K562 (cell line): ENCODE measurements at places on chromosomes 6 and 20. TPM values are rescaled to one million over a fixed set of nuclear protein-coding genes. Genes with fewer than 3 reads are reported as not detected.

GRCh38 chr6:18693881-18694280, 306.7 kb downstream of the RNF144B start:
- H3K27ac ChIP-seq, result no peak overlapping the region
- H3K27me3 ChIP-seq, result no peaks in the 10 kb centered on the region
- H3K4me3 ChIP-seq, result no peak overlapping the region
- no peaks in the 10 kb centered on the region for H3K4me1 ChIP-seq
- no peaks in the 10 kb centered on the region for H3K36me3 ChIP-seq

- no peak overlapping the region for H3K27ac ChIP-seq
- no peak overlapping the region for H3K4me3 ChIP-seq
- no peak for DNase-seq
- H3K36me3 ChIP-seq, result no peaks in the 10 kb centered on the region
- H3K4me1 ChIP-seq, result no peaks in the 10 kb centered on the region
- peaks cover 8% of the 10 kb centered on the region; the same call in 1 of the 2 replicates for H3K27me3 ChIP-seq
These were observed 17.1 kb downstream of the TCF21 start for GRCh38 chr6:133906050-133906449.

DNA sequence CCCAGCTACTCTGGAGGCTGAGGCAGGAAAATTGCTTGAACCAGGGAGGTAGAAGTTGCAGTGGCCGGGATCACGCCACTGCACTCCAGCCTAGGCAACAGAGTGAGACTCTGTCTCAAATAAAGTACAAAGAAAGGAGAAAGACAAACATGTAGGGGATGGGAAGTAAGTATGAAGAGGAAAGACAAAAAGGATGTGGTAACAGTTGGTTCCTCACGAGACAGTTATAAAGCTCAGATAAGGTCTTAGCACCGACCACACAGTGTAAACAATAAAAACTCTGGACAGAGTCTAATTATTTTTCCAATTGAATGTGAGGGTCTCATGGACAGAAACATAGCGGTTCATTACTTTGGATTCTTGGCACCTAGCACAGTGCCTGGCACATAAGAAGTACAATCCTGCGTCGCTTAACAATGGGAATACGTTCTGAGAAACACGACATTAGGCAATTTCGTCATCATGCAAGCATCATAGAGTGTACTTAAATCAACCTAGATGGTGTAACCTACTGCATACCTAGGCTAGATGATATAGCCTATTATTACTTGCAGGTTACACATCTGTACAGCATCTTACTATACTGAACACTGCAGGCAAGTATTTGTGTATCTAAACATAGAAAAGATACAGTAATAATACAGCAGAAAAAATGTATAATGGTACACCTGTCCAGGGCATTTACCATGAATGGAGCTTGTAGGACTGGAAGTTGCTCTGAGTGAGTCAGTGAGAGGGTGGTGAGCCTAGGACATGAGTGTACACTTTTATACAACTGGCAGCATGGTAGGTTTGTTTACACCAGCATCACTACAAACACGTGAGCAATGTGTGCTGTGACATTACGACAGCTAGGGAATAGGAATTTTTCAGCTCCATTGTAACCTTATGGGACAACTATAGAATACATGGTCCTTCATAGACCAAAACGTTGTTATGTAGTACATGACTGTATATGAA, 38.2 kb downstream of the MBOAT1 start:
- no peaks in the 10 kb centered on the region for H3K36me3 ChIP-seq
- DNase-seq, result no peak
- no peak overlapping the region for H3K27ac ChIP-seq
- no peak overlapping the region for H3K4me3 ChIP-seq

DNA sequence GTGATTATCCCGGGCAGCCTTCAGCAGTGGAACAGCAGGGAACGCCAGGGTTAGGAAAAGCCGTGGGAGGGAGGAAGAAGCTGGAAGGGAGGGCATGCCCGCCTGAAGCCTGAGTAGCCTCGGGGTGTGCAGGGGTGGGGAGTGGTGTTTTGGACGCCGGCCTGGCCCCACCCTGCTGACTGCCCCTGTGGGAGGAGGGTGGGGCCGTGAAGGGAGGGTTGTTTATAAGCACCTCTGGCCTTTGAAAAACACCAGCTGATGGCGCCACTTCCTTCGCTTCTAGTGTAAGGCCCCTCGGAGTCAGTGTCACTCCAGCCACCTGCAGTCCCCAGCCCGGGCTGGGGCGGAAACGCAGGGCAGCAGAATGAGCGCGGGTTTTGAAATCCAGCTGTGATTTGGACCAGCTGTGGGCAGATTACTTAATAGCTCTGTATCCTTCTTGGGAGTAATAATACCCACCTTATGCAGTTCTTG, 52.8 kb upstream of the BMP6 start:
- no peaks in the 10 kb centered on the region for H3K36me3 ChIP-seq
- DNase-seq, result peak; percentile 58
- H3K27ac ChIP-seq, result no peak overlapping the region
- peaks cover 10% of the 10 kb centered on the region for H3K4me1 ChIP-seq

GRCh38 chr6:16092140-16092539, 36.7 kb upstream of the MYLIP start:
- DNase-seq, result no peak
- no peaks in the 10 kb centered on the region for H3K27me3 ChIP-seq
- H3K27ac ChIP-seq, result no peak overlapping the region
- no peaks in the 10 kb centered on the region for H3K36me3 ChIP-seq
- peaks cover 12% of the 10 kb centered on the region for H3K4me1 ChIP-seq

DNA sequence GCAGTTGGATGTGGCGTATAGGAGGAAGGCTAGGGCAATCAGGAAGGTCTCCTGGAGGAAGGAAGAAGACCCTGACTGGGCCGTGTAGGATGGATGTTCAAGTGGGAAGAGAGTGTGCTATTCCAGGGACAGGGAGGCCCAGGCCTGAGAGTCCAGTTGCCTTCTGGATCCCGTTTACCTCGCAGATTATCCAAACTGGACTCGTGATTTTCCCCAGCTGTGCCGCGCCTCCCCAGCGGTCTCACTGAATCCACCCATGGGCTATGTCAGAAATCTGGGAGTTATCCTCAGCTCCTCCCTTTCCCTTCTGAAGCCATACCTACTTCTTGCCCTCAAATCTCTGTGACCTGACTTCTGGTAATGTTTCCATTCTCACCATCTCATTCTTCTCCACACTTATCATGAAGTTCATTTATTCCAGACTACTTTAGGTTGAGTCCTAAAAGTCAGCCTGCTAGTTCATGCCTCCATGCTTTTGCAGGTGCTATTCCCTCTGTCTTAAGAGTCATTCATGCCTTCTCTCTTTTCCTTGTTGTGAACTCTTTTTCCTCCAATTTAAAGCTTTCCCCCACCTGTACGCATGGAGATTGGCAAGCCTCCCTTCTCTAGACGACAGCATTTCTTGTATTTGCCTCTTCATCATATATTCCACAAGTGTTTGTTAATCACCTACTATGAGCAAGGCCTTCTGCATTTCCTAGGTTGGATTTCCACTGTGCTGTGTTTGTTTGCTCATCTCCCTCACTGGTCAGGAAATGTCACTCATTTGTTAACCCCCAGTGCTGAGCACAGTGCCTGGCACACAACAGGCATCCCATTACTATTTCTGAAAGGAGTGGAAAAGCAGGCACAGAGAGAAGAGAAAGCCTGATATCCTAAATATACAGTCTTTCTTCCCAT, 2.7 kb downstream of the SDCBP2 start:
- peak overlapping the region; percentile 89 for H3K27ac ChIP-seq
- H3K27me3 ChIP-seq, result no peaks in the 10 kb centered on the region
- peaks cover 36% of the 10 kb centered on the region; the same call in 2 of the 3 replicates for H3K4me1 ChIP-seq

ZNF334 gene
- 0.24 and 0.34 TPM in 2 replicates for total RNA-seq

CTAGE9 gene
- not detected in 2 replicates for total RNA-seq
